ENCODE measurements at places on chromosomes 2 and 18.

- no peak for DNase-seq
These were observed 54.8 kb downstream of the SEMA4F start for GRCh38 chr2:74708883-74709282.

DNA sequence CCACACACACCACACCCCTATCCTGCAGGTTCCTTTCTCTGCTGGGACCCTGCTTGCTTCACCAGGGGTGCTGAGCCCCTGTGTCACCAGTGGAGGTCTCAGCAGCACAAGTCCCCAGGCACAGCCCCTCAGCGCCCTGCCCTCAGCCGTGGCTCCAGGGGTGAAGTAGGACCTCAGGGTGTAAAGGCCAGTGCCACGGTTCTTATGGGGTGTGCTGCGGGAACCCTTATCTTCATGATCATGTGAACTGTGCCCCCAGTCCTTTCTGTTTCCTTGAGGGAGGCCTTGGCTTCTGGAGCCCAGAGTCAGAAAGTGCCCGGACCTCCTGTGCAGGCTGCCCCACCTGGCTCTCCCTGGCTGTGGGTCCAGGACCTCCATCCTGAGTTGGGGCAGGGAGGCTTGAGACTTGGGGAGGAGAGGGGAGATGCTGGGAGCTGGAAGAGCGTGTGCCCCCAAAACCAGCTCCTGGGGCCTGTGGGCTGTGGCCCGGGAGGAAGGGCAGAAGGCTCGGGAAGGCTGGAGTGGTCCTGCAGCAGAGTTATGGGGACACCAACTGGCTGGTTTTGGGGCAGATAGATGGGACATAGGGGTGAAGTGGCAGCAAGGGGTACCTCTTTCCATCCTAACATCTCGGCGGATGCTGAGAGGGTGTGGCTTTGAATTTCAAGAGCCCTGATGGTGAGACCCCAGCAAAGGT lies 20.2 kb upstream of the KLF11 start:
- no peak for DNase-seq

DNA sequence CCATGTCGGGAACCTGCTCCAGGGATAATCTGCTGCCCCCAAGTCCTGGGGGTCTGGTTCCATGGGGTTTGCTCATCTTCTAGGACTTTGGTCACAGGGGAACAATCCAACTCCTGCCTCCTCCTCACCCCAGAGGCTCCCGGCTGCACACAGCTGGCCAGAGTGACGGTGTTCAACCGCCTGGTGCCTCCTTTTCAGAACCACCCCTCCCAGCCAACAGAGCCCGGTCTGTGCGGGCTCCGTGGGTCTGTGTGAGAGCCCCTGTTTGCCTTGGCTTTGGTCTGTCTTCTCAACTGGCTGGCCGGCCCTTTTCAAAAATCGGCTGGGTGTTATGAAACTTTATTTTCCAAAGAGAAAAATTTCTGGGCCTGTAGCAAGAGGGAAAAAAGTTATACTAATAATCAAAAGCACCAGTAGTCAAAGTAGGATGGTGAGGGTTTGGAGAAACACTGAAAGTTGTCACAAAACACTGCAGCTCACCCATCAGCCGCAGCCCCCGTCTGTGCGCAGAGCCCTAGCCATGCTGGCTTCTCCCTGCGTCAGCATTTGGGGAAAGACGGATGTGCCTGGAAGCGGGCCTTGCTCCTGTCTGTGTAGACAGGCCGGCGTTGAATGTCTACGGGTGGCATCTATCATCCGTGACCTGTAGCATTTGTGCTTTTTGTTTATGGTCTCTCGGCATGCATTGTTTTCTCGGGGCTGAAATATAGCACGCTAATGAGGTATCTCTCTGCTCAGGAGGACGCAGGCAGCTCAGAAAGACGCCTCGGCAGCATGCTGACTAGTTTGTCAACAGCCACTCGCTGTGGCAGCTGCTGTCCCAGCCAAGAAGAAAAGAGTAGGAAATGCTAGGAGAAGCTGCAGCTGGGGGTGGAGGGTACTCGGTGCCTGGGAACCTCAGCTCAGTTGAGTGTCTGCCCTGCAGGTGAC lies 138.6 kb downstream of the GLI2 start:
- DNase-seq, result no peak

GRCh38 chr18:63138436-63139340 lies 180.9 kb downstream of the BCL2 start:
- peak; percentile 11 for DNase-seq

- no peak for DNase-seq
These were observed 240.9 kb downstream of the MYCN start for GRCh38 chr2:16181062-16181740.

GRCh38 chr2:212328136-212328535 lies 210.5 kb downstream of the ERBB4 start:
- DNase-seq, result no peak

DNA sequence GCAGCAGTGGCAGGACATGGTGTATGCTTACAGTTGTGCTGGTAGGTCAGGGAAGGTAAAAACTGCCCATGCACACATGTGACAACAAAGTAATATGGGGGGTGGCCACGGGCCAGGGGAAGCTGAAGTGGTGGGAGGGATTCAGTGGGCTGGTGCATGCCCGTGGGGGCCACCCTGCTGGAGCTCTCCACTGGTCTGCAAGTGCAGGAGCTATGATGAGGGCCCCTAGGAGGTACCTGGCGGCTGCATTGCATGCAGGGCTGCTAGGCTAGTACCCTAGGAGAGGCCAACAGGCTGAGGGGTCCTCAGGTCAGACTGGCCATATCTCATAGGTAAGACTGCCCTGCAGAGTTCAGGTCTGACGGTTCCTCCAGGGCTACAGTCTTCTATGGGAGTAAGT lies 265.9 kb downstream of the NUP35 start:
- no peak for DNase-seq

- no peak for DNase-seq
These were observed 443.2 kb upstream of the ID2 start for GRCh38 chr2:8238521-8239230.

GRCh38 chr2:23037596-23037995 lies 347.4 kb upstream of the KLHL29 start:
- DNase-seq, result no peak

DNA sequence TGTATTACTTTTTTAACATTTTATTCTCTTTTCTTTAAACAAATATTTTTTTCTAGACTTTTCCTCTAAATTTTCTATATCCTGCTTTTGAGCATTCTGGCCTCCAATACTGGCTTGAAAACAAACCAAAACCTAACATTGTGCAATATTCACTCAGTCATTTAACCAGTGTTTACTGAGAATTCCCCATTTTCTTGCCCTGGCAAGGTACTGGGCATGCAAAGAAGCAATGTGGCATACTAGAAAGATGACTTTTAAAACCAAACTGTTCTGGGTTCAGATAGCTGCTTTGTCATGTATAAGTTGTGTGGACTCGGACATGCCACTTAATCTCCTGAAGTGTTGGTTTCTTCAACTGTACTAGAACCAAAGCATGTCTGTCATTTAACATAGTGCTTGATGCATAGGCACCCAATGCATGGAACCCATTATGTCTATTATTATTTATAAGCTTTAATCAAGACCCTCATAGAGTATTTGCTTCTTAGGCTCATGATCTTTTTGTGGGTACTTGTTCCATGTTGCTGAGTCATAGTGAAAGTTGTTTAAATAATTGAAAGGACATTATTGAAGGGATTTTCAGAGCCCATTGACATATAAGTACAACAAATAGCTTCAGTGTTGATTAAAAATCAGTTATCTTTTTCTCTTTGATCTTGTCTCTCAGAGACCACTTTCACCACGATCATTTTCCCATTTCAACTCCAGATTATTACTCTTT lies 185.4 kb upstream of the OSR1 start:
- no peak for DNase-seq

DNA sequence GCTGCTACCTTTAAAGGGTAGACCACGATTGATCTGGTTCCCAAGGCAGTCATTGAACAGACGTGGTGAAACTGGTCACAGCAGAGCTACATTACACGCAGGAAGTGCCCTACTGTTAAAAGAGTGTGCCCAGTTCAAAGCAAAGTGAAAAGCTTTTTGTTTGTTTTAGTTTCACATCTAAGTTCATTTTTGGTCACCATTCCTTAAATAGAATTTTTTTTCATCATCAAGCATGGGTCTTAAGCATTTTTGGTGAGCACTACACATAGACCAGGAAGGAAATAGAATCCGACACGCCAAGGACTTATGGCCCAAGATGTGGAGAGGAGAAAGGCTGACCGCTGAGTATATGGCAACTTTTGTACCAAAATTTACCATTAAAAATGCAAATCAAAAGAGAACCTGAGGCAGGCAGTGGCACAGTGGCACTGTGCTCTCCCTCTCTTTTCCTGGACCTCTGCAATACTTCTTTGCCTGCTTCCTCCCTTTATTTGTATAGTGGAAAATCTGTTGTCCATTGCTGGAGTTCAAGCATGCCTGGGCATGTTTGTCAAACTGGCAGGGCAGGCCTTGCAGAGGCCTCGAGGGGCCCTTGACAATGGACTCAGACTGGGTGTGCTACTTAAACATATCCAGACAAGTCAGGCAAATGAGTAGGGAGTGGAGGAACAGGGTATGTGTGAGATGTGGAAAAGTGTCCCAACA lies 42.6 kb upstream of the HNRNPA3 start:
- no peak for DNase-seq

DNA sequence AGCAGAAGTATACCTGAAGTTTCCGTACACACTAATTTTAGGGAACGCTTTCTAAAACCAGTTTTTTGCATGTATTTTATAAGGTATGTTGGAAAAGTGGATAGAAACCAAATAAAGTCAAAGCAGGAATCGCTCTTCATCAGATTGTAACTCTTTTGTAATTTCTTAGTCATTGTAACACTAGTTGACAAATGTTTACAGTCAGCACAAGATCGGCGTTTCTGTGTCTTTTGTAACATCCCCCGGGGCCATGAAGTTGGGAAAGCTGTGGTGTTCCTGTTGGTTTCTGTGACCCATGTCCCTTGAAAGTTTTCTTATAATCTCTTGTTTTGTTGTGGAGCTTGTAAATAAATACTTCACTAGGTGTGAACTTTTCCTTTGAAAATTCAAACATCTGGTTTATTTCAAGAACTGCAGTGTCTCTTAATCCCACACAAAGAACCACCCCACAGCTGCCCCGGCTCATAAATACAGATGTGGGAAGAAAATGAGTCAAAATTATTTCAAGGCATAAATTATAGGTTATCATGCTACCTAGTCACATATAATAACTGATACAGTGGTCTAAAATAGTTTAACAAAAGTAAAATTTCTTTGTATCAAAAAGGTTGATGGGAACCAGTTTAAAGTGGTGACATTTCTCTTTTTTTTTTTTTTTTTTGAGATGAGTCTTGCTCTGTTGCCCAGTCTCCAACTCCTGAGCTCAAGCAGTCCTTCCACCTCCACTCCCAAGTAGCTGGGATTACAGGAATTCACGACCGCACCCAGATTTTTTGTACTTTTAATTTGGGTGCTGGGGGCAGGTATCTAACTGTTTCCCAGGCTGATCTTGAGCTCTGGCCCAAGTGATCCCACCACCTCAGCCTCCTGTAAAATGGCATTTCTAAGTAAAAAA lies 751 bp upstream of the NMI start:
- DNase-seq, result peak; percentile 57

- DNase-seq, result no peak
These were observed 432.6 kb downstream of the SATB2 start for GRCh38 chr2:199025146-199025545.

GRCh38 chr2:33488715-33489540 lies 12.5 kb downstream of the RASGRP3 start:
- DNase-seq, result no peak

GRCh38 chr18:63148449-63149301 lies 170.9 kb downstream of the BCL2 start:
- peak; percentile 60 for DNase-seq

DNA sequence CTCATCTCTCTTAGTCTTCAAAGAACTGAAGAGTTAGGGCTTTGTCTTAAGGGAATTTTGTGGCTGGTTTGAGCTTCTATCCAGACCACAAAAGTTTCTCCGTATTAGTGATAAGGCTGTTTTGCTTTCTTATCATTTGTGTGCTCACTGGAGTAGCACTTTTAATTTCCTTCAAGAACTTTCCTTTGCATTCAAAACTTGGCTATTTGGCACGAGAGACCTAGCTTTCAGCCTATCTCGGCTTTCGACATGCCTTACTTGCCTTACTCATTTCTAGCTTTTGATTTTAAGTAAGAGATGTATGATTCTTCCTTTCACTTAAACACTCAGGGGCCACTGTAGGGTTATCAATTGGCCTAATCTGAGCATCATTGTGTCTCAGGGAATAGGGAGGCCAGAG lies 29.9 kb downstream of the HDHD2 start:
- no peak for DNase-seq

- DNase-seq, result no peak
These were observed 45.3 kb downstream of the LRRFIP1 start for GRCh38 chr2:237672731-237673129.

- DNase-seq, result no peak
These were observed 22.2 kb downstream of the INPP5D start for GRCh38 chr2:233082222-233082930.

DNA sequence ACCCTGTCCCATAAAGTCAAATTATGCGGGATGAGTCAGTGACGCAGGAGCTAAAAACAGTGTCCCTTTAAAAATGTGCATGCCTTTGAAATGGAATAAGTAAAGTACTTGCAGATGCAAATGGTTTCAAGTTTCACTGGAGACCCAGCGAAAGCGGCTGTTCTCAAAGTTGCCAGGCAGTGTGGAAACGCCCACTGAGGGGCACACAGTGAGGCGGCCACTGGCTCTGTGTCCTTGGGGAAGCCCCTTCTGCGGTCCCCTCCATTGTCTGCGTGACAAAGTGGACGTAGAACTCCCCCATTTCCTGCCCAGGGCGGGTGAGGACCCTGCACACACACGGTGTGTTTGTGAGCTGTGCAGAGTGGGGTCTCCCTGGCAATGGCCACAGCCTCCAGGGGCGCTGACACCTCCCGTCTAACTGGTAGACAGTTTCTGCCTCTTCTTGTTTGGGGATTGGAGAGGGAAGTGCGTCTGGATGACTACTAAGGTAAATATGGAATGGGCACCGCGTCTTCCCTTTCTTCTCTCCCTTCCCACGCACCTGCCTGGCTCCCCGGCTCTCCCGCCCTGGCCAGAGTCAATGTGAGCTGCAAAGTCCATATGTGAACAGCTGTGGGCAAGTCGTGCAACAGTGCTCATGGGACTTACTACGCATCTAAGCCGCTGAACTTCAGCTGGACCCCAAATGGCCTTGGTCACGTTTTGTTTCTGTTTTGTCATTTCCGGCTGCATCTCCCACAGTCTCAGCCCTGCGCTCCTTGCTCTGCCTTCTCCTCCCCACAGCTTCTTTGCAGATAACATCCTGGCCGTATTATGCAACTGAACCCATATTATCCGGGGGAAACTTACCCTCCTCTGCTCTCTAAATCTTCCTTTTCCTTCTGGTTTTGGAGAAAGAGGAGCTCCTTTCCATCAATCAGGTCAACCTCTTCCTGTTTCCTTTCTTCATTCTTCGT lies 33.7 kb upstream of the ZNF516 start:
- peak; percentile 51 for DNase-seq

DNA sequence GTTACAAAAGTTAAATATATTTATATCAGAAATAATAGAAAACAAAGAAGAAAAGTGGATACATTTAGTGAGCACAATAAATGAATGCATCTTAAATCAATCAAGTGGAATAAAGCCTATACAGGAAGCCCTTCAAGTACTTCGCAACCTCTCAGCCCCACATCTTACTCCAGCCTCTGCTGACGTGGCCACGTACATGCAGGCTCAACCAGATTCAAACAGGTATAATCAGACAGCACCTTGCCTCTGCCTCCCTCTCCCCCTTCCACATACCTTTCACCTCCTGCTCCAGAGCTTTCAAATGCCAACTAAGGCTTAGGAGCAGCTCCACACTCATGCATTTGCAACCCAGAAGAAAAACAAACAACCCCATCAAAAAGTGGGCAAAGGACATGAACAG lies 32.9 kb downstream of the CACNB4 start:
- DNase-seq, result no peak

GRCh38 chr2:119477113-119477505 lies 45.5 kb downstream of the TMEM37 start:
- no peak for DNase-seq

GRCh38 chr18:10258836-10259474 lies 195.5 kb upstream of the APCDD1 start:
- no peak for DNase-seq
